Activated CD8-positive, alpha-beta T cell treated with anti-CD3 and anti-CD28 coated beads for 36 hours (primary cell): ENCODE measurements at places on chromosomes 4 and X.

DNA sequence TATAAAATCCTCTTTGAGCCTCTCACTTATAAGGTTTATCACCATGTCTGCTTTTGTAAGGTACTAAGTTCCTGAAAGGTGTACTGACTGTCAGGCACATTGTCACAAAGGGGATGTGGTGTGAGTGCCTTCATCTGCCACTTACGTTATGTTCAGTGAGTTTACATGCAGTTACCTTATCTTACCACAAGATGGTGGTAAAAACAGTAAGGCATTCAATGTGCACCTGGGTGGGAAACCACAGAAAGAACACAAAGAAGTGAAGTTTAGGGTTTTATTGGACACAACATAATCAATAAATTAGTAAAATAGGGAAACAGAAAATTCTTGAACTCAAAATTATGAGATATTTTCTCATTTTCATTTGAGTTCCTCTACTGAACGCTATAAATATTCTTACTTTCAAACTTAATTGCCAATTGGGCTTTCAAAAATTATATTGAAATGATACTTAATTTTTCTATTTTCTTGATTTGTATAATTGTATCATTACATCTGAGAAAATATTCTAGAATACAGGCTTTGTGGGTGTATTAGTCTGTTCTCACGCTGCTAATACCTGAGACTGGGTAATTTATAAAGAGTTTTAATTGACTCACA is 650.8 kb downstream of the PCDH7 start:
- H3K36me3 ChIP-seq, result no peaks in the 10 kb centered on the region
- no peaks in the 10 kb centered on the region for H3K27me3 ChIP-seq
- no peak for DNase-seq

GRCh38 chr4:107318078-107318477 is 282.0 kb upstream of the DKK2 start:
- H3K4me1 ChIP-seq, result no peaks in the 10 kb centered on the region
- peaks cover 1% of the 10 kb centered on the region for H3K27me3 ChIP-seq
- no peak for DNase-seq
- H3K4me3 ChIP-seq, result no peak overlapping the region

DNA sequence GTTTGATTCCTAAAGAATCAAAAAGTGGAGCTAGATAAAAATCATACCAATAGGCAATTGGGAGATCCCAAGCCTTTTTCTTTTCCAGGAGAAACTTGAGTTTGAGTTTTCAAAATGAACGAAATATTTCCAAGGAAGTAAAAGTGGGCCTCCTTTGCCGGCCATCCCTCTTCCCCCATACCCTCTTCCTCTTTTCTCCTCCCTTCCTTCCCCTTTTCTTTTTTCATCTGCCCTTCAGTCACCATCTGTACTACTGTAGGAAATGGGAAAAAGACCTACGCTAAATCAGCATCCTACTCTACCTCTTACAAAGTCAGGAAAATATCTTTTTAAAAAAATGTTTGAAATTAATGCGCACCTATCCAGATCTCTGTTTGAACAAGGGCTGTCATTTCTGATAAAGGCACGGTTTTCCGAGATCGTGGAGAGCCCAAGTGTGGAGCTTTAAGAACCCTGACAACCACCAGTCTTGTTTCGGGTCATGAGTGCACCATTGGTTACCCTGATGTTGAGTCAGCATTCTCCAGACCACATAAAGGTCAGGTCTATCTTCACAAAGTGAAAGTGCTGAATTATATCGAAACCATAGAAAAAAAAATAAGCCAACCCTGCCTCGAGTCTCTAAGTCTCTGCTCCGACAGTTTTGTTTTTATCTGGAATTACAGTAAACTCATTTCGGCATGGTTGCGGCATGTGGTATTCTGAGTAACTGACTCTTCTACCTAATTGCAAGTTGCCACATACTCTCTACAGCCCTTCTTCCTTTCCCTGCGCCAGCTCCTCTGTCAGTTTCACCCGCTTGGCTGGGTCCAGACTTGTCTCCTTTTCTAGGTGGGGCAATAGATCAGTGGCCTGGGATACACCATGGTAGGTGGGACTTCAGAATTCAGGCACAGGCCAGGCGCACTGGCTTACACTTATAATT is 140.2 kb upstream of the KLF3 start:
- peak overlapping the region; percentile 18 for H3K4me3 ChIP-seq
- H3K27ac ChIP-seq, result no peak overlapping the region
- H3K27me3 ChIP-seq, result no peaks in the 10 kb centered on the region
- H3K4me1 ChIP-seq, result peaks cover 13% of the 10 kb centered on the region

DNA sequence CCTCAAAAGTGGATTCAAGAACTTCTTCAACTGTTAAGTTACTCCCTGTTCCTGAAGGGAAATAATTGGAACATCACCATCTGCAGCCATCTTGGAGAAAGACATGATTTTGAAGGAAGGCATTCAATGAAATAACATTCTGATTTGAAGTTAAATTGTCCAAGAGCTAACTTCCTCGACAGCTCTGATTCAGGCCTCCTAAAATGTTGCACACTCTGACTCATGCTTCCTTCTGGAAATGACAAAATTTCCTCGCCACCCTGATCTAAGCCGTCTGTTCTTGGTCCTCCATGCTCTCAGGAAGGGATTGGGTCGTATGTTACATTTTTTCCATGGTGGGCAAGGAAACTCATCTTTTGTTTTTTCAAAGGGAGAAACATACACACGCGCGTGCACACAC is 496.9 kb upstream of the DIPK2B start:
- no peaks in the 10 kb centered on the region for H3K36me3 ChIP-seq
- no peak overlapping the region for H3K4me3 ChIP-seq
- peaks cover 12% of the 10 kb centered on the region for H3K4me1 ChIP-seq
- no peaks in the 10 kb centered on the region for H3K27me3 ChIP-seq
- no peak for DNase-seq
- H3K27ac ChIP-seq, result no peak overlapping the region

GRCh38 chr4:681736-682451 is 7.1 kb downstream of the SLC49A3 start:
- no peaks in the 10 kb centered on the region for H3K36me3 ChIP-seq
- peaks cover 7% of the 10 kb centered on the region for H3K4me1 ChIP-seq
- peaks cover 5% of the 10 kb centered on the region for H3K27me3 ChIP-seq
- peak overlapping the region; percentile 45 for H3K4me3 ChIP-seq
- peak; percentile 54 for DNase-seq
